ENCODE measurements at places on chromosomes 6 and 20.

GRCh38 chr20:48339190-48339985 lies 488.4 kb downstream of the PREX1 start:
- no peak for DNase-seq

DNA sequence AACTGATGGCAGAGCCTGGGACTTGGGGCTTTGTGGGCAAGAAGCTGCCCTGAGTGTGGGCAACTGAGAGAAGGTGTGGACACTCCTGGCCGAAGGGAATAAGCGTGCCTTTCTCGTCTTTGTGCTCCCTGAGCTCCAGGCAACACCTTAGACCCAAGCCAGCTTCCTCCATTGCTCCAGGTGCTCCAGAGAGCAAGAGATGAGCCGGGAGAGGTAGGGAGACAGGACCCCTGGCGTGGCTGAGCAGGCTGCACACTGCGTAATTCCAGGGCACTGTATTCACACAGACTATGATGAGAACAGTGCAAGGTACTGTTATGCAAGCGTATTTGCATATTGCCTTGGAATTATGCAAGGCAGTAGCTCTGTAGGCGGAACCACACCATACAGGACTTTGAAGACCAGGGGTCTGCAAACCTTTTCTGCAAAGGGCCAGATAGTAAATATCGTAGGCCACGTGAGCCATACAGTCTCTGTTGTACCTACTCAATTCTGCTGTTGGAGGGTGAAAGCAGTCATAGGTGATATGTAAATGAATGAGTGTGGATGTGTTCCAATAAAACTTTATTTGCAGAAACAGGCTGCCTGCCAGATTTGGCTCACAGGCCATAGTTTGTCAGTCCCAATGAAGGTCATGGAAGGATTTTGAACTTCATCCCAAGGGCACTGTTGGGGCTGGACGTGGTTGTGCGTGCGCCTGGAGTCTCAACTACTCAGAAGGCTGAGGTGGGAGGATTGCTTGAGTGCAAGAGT lies 42.1 kb upstream of the FAM83D start:
- DNase-seq: no peak

DNA sequence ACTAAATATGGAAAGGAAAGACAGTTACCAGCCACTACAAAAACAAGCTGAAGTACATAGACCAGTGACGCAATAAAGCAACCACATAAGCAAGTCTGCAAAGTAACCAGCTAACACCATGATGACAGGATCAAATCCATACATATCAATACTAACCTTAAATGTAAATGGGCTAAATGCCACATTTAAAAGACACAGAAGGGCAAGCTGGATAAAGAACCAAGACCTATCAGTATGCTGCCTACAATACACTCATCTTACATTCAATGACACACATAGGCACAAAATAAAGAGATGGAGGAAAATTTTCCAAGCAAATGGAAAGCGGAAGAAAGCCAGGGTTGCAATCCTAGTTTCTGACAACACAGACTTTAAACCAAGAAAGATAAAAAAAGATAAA lies 24.1 kb downstream of the HLA-C start:
- no peak for DNase-seq

DNA sequence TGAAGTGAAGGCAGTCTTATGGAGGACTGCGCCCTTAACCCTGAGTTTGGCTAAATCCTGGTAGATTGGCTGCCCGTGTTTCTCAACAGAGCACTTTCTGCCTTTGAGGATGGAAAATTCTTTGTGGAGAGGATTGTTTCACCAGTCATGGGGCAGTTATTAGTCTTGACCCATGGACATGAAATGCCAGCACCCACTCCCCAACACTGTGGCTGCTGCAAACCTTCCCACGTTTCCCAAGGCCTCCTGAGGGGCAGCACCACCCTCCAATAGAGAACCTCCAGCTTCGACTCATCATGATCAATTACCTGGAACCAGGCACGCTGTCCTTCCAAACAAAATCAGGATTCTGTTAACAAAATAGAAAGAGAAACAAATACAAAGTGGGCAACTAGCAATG lies 117.8 kb downstream of the PXDC1 start:
- DNase-seq: no peak

DNA sequence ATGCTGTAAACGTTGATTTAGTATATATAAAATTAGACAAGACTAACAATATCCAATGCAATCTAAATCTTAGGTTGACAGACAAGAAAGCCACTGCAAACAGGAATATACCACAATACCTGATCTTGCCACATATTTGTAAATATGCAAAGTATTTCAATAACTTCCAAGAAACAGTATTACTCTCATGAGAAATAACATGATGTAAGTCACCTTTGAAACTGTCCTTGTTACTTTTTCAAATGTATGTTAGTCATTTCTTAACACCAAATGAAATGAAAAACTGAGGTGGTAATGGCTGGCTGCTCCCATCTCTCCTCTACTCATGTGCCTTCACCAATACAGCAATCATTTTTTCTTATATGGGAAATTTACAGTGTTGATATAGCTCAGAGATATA lies 118.7 kb downstream of the ATG5 start:
- DNase-seq: no peak

DNA sequence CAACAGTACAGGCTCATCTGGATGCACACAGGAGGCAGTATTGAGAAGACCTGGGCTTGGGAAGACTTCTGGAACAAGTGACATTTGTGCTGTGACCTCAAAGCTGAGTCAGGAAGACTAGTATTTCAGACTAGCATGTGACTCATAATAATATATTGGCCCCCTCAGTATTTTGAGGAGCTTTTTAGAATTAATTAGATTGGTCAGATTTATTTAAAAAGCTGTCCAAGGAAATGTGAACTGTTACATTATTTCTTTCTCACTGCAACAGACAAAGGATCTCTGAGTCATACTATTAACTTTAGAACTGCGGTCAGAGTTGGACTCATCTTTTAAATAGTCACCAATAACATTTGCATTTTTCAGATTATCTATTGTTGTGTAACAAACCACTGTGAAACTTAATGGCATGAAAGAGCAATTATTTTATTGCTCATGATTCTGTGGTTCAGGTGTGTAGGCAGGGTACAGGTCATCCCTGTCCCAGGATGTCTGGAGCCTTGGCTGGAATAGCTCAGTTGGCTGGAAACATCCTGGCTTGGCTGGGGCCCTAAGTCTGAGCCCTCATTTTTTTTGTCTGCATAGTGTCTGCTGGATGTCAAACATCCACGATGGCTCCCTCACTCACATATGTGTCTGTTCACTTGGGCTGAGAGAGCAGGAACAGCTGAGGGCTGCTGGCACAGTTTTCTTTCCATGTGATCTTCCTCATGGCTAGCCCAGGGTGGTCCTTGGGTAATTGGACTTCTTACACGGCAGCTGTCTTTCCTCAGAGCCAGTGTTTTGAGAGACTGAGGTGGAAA lies 46.9 kb downstream of the MAP3K4 start:
- DNase-seq: no peak

DNA sequence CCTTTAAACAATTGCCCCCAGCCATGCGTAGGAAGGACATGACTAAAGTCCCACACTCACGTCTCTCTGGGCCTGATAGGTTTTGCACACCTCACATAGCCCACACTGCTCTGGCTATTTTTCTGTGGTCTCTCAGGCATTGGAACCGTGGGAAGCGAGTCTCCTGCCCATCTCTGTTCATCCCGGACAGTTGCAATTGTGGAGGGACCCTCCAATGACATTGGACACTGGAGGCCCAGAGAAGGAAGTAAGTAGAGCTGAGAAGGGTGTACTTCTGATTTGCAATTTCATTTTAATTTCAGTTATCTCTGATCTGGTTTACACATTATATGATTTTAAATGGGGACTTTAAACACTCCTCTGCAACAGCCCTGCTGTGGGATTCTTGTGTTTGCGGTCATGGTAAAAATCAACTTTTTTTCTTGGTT lies 23.3 kb upstream of the CST3 start:
- DNase-seq: no peak

DNA sequence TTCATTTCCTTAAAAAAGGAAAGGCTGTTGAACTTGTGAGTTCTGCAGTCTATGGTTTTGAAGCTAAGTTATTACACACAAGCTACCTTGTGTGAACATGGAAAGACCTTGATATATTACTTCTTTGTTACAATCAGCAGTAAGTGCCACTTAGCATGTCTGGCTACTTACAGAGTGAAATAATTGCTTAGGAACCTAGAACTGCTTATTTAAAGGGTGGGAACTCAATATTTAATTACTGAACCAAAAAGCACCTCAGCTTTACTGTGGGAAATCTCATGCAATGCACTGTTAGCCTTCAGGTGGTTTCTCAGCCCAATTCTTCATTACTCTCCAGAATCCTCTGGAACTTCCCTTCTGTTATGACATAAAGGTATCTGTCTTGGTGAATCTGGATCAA lies 17.9 kb downstream of the PERP start:
- DNase-seq: no peak

GRCh38 chr6:110036408-110037302 lies 58.5 kb downstream of the GPR6 start:
- no peak for DNase-seq

- peak; percentile 53 for DNase-seq
Observed at GRCh38 chr20:4064144-4064909, 49.0 kb upstream of the RNF24 start.

- no peak for DNase-seq
Observed at GRCh38 chr6:108874470-108875160, 26.4 kb downstream of the ARMC2 start.

DNA sequence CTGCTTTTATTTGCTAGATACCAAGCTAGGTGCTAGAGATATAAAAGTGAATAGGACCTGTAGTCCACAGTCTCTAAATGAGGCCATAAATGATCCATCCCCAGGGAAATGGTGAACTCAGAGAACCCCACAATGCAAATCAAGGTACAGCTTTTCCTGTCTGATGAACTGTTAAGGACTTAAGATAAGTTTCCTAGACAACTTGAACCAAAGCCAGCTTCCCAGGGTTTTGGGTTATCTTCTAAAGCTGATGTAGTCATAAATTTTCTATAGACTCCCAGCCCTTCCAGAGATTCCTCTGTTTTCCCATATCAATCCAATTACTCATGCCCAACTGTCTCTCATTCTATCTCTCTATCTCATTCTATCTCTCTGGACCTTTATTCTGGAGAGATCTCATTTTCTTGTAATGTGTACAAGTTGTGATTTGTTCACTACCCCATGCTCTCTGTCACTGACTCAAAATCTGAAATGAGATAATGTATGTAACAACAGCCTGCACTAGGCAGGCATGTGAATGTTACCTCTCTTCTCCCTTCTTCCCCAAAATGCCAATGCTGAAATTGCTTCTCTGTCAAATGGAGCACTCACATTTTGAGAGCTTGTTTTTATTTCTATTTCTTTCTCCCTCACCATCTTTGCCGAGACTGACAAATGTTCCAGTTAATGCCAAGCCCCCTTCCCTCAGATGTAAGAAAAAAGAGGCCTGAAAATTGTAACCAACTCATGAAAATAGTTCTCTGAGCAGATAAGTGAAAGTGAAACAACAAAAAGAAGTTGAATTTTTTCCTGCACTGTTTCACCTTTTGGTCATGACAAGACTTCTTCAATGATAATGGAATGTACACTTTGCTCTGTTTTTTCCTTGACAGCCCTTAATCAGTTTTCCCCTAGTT lies 279.9 kb downstream of the SLC35F1 start:
- no peak for DNase-seq

- DNase-seq: no peak
Observed at GRCh38 chr6:88750936-88751335, 212.5 kb downstream of the RNGTT start.

DNA sequence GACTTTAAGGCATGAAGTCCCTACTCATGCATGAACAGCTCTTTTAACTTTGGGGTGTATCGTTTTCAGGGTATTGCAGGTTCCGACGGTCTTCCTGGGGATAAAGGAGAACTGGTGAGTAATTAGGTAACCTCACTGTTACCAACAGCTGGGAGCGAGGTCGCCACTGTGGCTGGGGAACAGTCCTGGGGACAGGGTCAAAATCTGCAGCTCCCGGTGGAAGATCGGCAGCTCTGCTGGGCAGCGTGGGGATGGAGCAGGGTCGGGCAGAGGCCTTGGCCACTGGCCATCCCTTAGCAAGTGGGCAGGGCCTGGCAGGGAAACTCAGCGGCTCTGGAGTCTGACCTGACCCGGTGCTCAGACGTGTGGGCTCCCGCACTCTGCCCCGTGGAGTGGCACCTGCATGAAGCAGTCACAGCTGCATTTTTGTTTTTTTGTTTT lies 16.1 kb downstream of the COL9A3 start:
- no peak for DNase-seq

DNA sequence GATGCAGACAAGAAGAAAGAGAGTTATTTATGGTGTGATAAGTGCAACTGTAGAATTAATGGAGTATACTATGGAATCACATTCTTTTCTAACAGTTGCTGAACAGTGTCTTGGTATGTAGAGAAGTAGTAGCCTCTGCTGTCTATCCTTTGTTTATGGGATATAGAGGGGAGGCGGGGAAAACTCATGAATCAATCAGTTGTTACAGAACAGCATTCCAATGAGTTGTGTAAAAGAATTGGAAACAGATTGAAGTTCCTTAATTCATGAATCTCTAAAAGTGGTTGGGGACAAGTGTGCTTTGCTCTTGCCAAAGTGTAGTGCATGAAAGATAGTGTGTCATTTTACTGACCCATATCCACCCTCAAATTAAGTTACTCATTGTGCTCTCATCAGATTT lies 77.7 kb downstream of the FLRT3 start:
- DNase-seq: no peak

DNA sequence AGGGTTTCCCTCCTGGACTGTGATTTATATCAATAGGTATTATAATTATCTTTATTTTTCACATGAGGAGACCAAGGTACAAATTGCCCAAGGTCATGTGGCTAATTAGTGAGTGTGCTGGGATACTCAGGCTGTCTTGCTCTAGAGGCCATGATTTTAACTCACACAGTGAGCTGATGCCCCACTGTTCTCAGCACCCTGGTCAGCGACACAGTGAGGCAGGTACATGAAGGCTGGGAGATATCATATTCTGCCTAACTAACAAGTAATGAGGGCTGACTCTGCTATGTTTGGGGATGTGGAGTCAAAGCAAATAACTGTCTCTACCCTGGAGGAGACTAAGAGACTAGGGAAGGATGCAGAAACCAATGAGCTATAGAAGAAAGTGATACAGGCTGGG lies 501.1 kb downstream of the PTPRT start:
- no peak for DNase-seq

- DNase-seq: no peak
Observed at GRCh38 chr6:131532580-131533039, 40.4 kb upstream of the ARG1 start.

- no peak for DNase-seq
Observed at GRCh38 chr20:24665741-24666191, 196.3 kb downstream of the SYNDIG1 start.

All from SW 1271 (cell line).